ENCODE measurements at places on chromosomes 6 and 20.

DNA sequence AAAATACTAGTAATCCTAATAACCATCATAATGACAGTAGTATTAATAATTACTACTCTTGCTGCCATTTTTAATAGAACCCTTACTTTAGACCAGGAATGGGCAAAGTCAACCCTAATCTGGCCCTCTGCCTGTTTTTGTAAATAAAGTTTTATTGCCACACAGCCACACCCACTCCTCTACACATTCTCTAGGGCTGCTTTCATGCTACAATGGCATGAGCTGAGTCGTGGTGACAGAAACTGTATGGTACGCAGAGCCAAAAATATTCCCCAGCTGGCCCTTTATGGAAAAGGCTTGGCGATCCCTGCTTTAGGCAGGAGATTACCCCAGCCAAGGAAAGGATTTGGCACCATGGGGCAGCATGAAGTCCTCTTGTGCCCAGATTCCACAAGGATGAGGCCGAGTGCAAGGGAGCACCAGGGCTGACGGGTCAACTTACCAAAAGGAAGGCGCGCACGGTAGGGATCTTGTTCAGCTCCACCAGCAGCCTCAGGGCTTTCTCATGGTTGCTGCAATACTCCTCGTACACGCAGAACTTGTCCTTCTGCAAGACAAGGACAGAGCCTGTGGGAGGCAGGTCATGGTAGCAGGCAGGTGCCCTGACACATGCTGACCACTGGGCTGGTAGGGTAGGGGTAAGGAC is 93.6 kb downstream of the PREX1 start:
- no peak for DNase-seq

DNA sequence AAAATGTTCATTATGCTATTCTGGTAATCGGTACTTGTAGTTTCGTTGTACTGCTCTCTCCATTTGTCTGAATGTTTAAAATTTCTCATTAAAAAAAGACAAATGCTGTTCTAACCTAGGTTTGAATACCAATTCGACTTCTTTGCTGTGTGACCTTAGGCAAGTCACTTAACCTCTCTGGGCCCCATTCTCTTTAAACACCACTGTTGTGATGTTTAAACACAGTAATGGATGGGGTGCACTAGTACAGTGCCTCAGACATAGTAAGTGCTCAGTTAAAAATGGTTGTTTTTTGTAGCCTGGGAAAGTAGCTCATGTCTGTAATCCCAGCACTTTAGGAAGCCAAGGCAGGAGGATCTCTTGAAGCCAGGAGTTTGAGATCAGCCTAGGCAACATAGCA is 138.5 kb downstream of the MRPL14 start:
- DNase-seq, result no peak

- no peak for DNase-seq
These were observed 547.8 kb downstream of the TENT5A start for GRCh38 chr6:81204731-81205130.

GRCh38 chr6:52595796-52596130 is 18.9 kb upstream of the TRAM2 start:
- DNase-seq, result no peak

- no peak for DNase-seq
These were observed 17.3 kb upstream of the BHLHE23 start for GRCh38 chr20:63023936-63024571.

GRCh38 chr6:126118936-126119335 is 132.6 kb downstream of the TRMT11 start:
- no peak for DNase-seq

DNA sequence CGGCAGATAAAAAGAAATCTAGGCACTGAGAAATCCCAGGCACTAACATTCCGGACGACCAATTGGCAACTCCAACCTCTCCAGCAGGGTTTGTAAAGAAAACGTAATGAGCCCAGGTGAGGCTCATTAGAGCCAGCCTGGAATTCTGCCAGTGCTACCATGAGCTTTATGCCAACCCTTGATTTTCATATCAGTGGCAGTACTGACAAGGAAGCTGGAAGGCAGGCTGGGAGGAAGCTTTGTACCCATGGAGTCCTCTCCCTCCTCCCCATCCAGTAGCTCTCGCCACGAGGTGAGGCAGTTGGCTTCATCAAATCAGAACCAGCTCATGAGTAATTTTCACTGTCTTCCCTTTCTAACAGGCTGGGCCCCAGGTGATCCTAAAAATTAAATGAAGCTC is 250.2 kb downstream of the ZNF217 start:
- DNase-seq, result no peak

GRCh38 chr20:18005170-18005989 is 36.6 kb downstream of the MGME1 start:
- DNase-seq, result no peak

- no peak for DNase-seq
These were observed 1.9 kb upstream of the TJAP1 start for GRCh38 chr6:43475516-43475915.

DNA sequence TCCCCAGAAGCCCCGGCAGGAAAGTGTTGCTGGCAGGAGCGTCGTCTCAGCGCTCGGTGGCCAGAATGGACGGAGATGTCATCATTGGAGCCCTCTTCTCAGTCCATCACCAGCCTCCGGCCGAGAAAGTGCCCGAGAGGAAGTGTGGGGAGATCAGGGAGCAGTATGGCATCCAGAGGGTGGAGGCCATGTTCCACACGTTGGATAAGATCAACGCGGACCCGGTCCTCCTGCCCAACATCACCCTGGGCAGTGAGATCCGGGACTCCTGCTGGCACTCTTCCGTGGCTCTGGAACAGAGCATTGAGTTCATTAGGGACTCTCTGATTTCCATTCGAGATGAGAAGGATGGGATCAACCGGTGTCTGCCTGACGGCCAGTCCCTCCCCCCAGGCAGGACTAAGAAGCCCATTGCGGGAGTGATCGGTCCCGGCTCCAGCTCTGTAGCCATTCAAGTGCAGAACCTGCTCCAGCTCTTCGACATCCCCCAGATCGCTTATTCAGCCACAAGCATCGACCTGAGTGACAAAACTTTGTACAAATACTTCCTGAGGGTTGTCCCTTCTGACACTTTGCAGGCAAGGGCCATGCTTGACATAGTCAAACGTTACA is 817 bp downstream of the GRM1 start:
- no peak for DNase-seq

GRCh38 chr20:17629025-17629424 is 53.0 kb downstream of the RRBP1 start:
- no peak for DNase-seq

- DNase-seq, result no peak
These were observed 135.3 kb upstream of the DEFB112 start for GRCh38 chr6:50185006-50185405.

DNA sequence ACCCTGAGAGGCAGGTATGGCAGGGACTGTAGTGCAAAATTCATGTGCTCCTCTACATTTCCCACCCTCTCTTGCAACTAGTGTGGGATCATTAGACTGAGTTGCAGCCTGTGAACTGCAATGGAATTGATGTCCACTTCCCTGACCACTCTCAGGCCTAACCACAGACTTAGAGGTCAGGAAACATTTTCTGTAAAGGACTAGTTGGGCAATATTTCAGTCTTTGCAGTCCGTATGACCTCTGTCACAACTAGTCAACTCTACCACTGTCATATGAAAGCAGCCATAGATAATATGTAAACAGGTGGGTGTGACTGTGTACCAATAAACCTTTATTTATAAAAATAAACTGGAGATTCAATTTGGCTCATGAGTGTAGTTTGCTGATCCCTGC is 134.4 kb upstream of the TOP1 start:
- no peak for DNase-seq

DNA sequence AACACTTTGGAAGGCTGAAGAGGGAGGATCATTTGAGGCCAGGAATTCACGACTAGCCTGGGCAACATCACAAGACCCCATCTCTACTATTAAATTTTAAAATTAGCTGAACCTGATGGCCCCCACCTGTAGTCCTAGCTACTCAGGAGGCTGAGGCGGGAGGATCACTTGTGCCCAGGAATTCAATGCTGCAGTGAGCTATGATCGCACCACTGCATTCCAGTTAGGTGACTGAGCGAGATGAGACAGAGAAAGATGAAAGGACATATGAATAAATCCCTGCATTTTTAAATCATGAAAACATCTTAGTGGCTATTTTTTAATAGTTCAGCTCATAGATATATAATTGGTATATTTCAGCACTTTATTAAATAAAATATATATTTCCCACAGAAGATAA is 93.8 kb downstream of the GPR63 start:
- no peak for DNase-seq

GRCh38 chr6:29564875-29565274 is 5.3 kb upstream of the UBD start:
- DNase-seq, result no peak

GRCh38 chr6:139186242-139186641 is 51.4 kb downstream of the HECA start:
- no peak for DNase-seq

DNA sequence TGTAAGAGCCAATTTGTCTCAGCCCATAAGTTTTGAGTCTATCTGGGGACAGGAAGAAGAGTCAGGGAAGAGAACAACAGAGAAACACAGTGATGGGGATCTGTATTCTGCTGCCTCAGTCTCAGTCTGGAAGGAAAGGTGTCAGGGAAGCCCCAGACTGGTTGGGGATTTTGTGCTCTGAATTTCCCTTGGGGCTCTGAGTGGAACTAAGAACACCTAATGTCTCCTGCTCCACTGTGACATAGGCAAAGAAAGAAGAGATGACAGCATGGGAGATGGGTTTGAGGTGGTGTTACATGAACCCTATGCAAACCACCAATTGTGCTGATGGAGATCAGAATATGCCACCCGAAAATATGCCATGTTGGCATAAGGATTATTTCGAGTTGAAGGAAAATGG is 139.5 kb upstream of the MYLIP start:
- DNase-seq, result no peak

DNA sequence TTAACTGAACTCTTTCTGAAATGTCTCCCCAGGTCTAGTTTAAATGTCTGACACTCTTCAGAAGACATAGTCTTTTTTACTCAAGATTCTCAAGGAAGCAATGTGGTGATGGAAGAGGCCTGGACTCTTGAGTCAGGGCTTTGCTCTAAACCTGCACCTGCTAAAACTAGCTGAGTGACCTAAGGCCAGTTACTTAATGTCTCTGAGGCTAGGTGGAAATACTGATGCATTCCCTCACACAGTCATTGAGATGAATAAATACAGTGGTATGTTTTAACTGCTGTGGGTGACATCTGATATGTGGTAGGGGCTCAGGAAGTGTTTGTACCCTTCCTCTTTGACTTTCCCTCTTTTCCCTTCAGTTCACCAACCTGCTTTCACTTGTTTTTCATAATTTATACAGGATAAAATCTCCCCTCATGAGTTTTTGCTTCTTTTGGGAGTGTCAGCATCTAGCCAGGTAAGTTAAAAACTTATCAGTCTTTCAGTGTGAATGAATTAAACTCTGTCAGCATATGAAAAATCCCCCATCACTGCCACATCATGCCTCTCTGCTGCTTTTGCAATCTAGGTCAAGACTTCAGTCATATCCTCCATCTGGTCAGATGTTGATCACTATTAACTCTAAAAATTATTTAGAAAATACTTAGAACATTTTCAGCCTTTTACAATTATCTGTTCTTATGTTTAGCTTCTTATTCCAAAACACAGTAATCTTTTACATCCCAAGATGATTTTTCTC is 178.7 kb upstream of the TNFAIP3 start:
- no peak for DNase-seq

DNA sequence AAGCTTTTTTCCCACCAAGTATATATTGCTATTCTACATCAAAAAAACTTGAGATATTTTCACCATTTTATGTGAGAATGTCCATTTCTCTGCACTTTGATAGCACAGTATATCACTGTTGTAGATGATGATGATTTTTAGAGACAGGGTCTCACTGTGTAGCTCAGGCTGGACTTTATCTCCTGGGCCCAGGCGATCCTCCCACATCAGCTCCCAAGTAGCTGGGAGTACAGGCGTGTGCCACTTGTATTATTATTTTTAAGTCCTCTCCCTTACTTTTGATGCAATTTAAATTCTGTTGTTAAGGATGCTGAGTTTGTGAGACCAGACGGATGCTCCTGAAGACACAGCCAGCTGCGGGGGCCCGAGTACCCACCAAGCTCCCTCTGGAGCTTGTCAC is 326.8 kb downstream of the QKI start:
- no peak for DNase-seq

DNA sequence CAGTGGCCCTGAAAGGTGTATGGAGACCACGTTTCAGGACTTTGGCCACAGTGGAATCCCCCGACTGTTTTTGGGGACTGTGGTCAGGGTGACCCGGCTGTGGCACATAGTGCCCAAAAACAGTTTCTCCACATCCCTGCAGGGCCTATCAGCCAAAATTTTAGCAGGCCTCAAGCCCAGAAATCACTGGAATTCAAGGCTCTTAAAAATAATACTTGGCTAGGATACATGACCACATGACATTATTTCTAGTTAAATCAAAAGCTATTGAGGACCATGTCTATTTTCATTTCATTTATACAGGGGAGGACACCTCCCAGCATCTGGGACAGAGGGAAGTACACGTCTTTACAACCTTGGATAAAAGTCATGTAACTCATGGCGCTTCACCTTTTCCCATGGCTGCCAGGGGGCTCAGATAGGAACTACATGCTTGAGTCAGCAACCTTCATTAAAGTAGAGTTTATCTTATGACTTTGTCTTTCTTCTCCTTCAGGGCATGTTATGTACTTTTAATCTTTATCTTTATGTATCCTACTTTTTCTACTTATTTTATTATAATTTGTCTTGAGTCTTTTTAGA is 70.8 kb upstream of the CD93 start:
- DNase-seq, result no peak

DNA sequence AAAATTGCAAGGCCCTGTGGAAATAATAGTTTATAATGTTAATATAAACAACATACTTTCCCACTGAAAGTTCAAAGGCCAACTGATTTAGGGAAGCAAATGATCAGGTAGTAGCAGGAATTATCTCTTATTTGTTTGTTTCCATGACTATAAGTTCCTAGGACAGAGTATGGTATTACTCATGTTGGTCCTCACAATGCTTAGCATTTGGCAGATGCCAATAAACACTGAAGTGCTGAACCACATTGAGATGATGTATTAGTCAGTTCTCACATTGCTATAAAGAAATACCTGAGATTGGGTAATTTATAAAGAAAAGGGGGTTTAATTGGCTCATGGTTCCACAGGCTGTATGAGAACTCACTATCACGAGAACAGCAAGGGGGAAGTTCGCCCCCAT is 129.6 kb upstream of the NUP153 start:
- no peak for DNase-seq

GRCh38 chr6:6750594-6751265 is 162.2 kb downstream of the LY86 start:
- DNase-seq, result no peak

GRCh38 chr6:95517568-95517967 is 59.8 kb upstream of the MANEA start:
- DNase-seq, result no peak

DNA sequence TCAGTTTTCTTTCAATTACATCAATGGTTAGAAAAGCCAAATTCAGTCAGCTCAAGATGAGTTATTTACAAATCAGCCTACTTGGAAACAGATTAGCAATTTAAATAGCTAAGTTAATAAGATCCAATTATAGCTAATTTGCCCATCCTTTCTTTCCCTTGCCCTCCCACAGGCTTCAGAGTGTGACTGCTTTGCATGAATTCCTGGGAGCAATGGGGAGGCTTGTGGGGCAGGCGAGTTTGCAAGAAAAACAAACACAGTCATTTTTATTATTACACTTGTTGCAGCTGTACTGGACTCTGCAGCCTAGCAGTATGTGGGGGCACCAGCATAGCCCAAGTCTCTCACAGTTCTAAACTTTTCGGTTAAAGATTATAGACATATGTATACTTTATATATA is 219.0 kb downstream of the NKAIN2 start:
- DNase-seq, result no peak

Measured in right kidney (tissue), 9 donors.